ENCODE measurements at places on chromosomes 1 and 21.

DNA sequence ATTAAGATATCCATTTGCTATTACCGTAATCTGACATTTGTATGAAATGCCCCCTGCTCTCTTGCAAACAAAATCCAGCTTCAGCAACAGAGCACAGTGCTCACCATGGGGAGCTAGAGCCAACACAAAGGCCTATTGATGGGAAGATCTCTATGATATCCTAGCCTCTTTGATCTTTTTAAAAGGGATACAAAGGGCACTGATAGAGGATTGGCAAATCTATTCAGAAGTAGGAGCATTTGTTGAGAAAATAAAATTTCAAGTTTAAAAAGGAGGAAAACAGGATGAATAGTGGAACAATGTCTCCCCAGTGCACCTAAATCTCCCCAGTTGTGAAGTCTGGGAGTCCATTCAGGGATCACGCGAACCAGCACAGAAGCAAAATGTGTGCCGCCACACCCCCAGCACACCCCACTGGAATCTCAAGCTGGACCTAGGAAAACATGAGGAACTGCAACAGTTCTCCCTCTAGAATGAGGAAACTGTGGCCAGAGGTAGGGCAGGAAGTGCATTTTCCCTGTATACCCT is 32.2 kb downstream of the MRAP start:
- DNase-seq, result peak; percentile 72

- no peak for DNase-seq
Observed at GRCh38 chr21:31354604-31355443, 10.8 kb upstream of the TIAM1 start.

DNA sequence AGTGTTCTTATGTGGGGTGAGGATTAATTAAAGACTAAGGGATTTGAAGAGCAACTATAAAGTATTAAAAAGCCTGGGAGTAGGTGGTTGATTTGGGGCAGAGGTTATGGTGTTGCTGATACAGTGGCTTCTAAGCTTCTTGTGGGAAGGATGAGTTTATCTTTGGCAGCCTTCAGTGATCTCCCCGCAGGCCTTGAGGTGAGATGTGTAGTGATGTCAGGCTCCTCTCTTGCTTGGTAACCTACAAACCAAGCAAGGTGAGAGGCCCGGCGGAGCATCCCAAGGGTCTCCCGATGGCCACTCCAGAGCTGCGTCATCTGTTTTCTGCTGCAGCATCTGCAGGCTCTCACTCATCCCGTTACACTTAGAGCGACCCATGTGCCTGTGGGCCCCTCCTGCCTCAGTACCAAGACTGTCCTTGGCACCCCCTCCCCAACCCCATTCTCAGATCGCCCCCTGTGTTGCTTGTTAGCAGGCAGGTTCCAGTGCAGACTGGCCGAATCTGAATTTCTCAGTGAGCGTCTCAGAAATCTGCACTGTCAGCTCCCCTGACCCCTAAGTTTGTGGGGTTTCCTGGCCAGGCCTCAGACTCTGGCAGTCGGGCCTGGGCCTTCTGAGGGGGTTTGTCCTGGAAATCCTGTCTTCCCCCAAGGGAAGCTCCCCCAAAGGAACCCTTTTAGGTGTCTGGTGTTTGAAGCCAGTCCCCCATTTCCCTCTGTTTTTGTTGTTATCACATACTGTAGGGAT is 77.9 kb downstream of the GALNT2 start:
- no peak for DNase-seq

- DNase-seq, result no peak
Observed at GRCh38 chr21:45470773-45471524, 66.0 kb downstream of the COL18A1 start.

DNA sequence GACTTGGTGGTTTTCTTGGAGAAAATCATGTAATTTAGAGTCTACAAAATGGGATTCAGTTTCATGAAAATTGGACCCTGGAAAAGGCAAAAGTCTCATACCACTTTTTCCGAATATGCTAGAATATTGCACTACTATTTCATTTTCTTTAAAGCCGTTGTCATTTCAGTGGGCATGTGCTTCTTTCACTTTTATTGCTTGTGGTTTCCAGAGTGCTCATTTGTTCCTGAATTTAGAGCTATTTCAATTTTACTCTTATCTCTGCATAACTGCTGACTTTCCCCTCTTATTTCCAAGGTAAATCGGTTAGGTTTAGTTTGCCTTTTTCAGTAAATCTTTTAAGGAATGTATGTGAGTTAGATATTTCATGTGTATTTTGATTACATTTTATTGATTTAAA is 11.6 kb downstream of the HHAT start:
- DNase-seq, result no peak
